ENCODE measurements at places on chromosomes 3 and 15. TPM values are rescaled to one million over a fixed set of nuclear protein-coding genes. Genes with fewer than 3 reads are reported as not detected.

LEO1 gene
- 17.8 TPM for total RNA-seq

DENND6A gene
- total RNA-seq, result 28.2 TPM

ITGA11 gene
- 84.5 TPM for total RNA-seq

- DNase-seq, result no peak
These were observed 19.2 kb upstream of the ITPKA start for GRCh38 chr15:41474436-41474835.

DNA sequence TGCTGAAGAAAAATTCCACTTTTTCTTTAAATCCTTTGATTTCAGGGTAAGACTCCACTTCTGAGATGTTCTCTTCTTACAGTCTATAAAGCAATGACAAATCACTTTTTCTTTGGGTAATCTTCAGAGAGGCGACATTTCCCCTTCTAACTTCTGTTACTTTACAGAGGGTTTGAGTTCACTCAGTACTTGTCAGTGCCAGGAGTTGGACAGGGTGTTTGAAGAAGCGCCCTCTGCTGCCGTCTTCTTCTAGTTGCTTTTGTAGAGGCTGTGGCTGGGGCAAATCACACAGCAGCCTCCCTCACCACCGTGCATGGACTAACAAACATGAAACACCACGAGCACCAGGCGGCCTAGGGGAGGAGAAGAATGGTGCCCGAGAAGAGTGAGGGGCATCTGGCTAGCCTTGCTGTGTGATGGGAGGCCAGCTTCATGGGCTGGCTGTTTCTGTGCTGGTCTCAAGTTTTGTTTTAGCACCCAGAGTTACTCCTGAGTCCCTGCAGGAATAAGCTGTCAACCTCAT lies at the start of gene CD80:
Gene CD80 (minus strand): TSS at position 174 of the 523 bp plus-strand sequence. CDS start 1,886 bp downstream, outside the sequence.
- no peak for DNase-seq

DNA sequence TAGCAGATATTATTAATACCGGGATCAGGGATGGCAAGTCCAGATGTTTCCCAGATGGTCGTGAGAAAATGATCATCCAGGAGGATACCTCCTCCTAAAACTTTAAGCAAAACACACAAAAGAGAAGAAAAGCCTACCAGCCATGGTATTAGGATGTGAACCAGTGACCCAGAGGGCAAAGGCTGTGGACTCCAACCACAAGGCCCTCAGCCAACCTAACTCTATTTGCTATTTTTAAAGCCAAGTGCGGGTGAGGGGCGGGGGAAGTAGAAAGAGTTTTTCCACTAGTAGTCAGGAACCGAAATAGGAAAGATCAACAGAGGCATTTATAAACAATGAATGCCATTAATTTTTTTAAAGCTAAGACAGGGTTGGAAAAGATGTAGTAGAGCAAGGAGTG lies 77.4 kb downstream of the STAC start:
- no peak for DNase-seq

GRCh38 chr3:127732879-127733350 lies 60.2 kb downstream of the ABTB1 start:
- DNase-seq, result no peak

- DNase-seq, result peak; percentile 95
These were observed 124.3 kb upstream of the UMPS start for GRCh38 chr3:124605781-124606579.

DNA sequence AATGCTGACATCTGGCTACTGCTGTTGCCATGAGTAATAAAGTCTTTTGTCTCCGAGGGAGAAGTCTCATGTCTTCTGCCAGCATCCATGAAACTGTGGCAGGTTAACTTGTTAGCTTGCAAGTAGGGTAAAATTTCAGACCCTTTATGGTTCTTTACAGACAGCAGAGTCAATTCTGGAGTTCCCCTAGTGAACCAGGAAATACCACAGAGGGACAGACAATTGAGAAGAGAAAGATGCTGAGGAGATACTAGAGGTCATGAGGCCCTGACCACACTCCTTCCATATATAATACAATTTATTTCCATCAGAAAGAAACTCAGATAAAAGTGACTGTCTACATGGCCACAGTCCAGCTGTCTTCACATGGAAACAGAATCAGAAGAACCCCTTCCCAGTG lies 38.1 kb downstream of the NMNAT3 start:
- DNase-seq, result no peak

DNA sequence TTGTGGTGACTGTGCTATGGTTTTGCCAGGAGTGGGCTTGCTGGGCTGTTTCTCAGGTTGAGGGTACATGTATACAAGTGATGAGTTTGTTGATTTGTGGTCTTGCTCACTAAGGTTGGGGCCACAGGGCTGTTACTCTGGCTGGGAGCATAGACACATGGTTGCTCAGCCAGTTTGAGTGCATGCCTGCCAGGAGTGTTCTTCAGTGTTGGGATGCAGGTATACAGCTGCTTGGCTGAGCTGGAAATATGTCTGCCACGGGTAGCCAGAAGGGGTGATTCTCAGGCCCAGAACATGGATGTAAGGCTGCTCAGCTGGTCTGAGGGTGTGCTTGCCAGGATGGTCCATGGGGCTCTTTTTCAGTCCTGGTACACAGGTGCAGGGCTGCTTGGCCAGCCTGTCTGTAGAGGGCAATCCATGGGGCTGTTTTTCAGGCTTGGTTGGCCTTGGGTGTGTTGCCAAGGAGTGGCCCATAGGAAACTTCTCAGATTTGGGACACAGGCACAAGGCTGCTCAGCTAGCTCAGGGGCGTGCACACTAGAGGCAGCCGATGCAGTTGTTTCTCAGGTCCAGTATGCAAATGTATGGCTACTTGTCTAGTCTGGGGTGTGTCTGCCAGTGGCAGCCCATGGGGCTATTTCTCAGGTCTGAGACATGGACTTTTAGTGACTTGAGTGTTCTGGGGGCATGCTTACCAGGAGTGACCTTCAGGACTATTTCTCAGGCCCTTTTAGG lies 5.3 kb upstream of the ARHGAP31 start:
- no peak for DNase-seq

DNA sequence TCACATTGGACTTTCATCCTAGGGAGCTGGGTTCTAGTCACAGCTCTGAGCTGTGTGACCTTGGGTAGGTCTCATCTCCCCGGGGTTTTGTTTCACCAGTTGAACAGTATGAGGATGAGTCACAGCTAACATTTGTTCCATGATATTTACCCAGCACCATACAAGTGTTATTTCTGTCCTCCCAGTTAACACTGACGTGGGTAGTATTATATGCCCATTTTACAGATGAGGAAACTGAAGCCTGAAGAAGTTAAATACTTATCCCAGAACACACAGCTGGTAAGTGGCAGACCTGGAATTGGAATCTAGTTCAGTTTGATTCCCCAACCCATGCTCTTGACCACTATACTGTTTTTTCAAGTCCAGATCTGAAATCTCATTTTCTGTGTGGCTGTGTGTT lies 908 bp upstream of the RARB start:
- no peak for DNase-seq

- no peak for DNase-seq
These were observed 18.0 kb downstream of the PDIA5 start for GRCh38 chr3:123084738-123085237.

DNA sequence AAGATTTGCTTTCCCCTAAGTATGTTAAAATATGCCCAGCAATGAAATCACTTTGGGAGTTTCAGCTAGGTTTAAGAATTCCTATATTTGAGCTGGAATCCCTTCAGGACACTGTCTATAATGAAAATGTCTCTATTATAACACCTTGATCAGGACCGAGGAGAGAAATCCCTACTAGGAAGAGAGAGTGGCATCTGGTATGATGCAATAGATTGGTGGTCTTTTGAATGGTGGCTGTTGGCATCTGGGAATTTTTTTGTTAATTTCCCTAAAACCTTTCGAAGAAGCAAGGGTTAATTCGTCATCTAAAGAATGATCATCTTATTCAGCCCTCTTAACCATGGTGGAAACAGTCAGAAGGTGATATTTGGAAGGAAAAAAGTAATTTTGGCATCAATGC lies 43.0 kb downstream of the TIGIT start:
- DNase-seq, result no peak

Measured in umbilical cord (tissue), 2 donors.